ENCODE measurements at places on chromosomes 11 and 22. TPM values are rescaled to one million over a fixed set of nuclear protein-coding genes. Genes with fewer than 3 reads are reported as not detected.

Gene CNGA4
- not detected for total RNA-seq

Gene DMC1
- total RNA-seq = 5.2 TPM

Gene ASPHD2
- total RNA-seq = 0.64 TPM

Gene BRSK2
- total RNA-seq = 0.22 TPM

Gene BLID
- total RNA-seq = not detected

Gene OR51B5
- 120 TPM for total RNA-seq

Gene FOLR1
- total RNA-seq = 0.92 TPM

Gene CTSF
- total RNA-seq = 5.0 TPM

GRCh38 chr11:66969584-66970225 is 5.4 kb upstream of the C11orf86 start:
- no peak for DNase-seq

DNA sequence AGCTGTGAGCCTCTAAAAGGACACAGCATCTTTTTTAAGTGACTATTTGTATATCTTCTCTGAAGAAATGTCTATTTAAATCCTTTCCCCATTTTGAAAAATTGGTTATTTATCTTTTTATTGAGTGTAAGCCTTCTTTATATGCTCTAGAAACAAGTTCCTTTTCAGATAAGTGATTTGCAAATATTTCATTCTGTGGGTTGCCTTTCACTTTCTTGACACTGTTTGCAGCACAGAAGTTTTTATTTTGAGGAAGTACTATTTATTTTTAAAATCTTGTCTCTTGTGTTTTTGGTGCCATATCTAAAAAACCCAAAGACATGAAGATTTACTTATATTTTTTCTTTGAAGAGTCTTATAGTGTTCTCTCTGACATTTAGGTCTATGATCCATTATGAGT is 40.1 kb upstream of the LYVE1 start:
- no peak for DNase-seq

- no peak for DNase-seq
These were observed 4.8 kb downstream of the PAX6 start for GRCh38 chr11:31806186-31806927.

DNA sequence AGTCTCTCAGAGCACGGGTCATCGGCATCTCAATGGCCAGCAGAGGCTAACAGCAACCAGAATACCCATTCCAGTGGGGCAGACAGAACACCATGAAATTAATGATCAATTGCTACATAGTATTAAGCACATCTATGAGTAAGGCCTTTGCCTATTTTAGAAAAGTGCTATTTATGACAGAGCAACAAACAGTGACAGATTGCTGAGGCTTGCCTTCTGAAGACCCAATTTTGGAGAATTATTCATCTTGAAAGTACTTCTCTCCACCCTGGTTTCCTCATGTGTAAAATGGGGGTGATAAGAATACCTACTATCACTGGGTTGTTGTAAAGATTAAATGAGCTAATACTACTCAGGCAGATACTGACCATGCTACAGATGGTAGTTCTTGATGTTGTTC is 232.7 kb downstream of the TENM4 start:
- DNase-seq = no peak

- peak; percentile 53 for DNase-seq
These were observed 741 bp upstream of the TALDO1 start for GRCh38 chr11:746289-747157.

- peak; percentile 15 for DNase-seq
These were observed 60.7 kb downstream of the TTC17 start for GRCh38 chr11:43419460-43419859.

DNA sequence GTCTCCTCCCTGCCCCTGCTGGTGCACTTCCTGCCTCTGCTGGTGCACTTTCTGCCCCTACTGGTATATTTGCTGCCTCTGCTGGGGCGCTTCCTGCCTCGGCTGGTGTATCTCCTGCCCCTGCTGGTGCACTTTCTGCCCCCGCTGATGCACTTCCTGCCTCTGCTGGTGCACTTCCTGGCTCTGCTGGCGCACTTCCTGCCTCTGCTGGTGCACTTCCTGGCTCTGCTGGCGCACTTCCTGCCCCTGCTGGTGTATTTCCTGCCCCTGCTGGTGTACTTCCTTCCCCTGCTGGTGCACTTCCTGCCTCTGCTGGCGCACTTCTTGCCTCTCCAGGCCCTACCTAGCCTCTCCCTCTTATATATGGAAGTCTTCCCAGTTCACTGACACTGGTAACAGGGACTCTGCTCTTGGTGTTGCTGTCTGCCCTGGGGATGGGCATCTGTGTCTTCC is 10.1 kb downstream of the MTFP1 start:
- DNase-seq = peak; percentile 25

DNA sequence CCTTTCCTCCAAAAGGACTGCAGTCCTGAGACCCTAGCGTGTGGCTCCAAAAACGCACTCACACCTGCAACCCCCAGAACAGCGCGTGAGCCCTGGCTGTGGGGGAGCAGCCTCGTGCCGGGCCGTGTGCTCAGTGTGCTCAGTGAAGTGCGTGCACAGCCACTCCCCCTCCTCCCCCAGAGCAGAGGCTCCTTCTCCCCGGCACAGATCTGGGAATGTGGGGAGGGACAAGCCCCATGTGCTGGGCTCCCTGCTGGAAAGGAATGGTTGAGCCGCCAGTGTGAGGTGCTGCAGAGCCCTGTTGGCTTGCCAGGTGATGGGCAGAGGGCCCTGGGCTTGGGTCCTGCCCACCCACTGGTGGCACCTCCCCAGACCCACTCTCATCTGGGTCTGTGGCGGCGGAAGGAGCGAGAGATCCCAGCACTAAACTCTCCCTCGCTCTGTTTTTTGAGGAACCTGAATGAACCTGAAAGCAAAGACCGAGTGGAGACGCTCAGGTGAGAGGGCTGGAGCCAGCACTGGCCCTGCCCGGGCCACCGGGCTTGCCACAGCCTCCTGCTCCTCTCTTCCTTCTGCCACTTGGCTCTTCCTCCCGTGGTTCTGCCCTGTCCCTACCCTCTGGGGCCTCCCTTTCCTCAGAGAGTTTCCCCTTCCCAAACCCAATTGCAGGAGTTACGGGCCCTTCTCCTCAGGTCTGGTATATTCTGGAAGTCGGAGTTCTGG is 9.0 kb downstream of the RCOR2 start:
- DNase-seq = no peak

GRCh38 chr11:118853678-118854077 is 30.0 kb upstream of the CXCR5 start:
- DNase-seq = no peak

GRCh38 chr22:39727541-39727940 is 157.0 kb downstream of the CACNA1I start:
- DNase-seq = no peak

DNA sequence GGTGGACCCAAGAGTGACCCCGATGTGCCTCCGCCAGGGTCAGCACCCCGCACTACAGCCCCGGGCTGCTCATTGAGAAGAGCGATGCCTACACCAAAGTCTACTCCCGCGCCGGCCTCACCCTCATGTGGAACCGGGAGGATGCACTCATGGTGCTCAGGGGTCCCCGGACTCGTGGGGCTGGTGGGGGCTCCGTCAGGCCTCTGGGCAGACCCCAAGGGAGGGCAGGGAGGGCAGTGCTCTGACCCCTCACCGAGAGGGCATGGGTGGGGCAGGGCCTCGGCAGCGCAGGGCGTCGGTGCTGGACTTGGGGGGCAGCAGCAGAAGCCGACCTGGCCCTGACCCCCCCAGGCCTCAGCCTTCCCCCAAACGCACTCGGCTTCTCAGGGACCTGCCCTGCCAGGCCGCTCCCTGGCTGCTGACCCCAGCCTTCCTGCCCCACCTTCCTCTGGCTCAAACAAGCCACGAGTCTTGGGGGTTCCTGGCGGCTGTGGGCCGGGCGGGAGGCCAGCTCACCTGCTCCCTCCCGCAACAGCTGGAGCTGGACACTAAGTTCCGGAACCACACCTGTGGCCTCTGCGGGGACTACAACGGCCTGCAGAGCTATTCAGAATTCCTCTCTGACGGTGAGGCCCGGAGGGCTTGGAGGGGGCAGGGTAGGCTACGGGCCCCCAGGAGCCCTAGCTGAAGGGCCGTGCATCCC is 2.9 kb downstream of the MUC2 start:
- DNase-seq = no peak

- DNase-seq = no peak
These were observed 26.7 kb downstream of the DHCR7 start for GRCh38 chr11:71421392-71421950.

DNA sequence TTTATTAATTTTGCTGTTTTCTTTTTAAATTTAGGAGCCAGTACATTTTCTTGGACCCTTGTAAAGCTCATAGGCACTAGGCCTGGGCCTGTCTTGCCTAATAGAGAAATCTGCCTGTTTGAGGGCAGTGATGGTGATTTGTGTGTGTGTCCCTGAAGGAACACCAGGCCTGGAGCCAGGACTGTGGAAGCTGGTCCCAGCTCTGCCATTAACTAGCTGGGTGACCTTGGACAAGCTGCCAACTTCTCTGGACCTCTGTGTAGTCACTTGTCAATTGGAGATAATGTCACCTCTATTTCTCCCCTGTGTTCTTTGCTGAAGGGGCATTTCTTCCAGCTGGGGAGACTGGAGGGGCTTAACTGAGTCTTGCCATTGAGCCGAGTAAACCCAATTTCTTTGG is 16.0 kb upstream of the FTH1 start:
- DNase-seq = no peak
